ENCODE measurements at places on chromosomes 4 and X.

DNA sequence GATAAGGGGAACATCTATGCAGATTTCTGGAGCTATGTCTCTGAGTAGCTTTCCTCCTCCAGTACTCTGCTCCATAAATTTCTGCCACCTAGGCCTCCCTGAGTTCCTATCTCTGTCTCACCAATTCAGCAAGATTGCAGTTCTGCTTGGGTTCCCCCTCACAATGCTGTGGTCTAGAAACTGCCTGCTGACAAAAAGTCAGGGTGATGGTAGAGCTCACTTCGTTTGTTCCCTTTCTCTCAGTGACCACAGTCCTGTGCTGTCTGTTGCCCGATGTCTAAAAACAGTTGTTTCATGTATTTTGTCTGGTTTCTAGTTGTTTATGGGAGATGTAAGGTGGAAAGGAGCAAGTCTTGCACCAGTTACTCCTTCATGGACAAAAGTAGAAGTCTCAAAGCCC lies 41.1 kb downstream of the AMMECR1 start:
- DNase-seq = no peak

- DNase-seq = no peak
These were observed 907 bp upstream of the ATP10D start for GRCh38 chr4:47484168-47484567.

DNA sequence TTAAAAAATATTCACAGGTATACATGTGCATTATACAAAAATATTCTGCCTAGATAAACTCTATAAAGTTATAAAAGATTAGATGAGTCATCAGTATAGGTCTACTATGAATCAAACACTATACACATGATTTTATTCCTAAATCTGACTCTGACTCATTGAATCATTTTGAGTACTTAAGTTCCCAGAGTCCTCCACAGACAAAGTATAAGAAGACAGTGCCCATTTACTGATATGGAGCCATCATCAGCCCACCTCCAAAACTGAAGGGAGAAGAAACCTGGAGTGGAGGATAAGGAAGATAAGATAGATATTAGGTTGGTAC lies 28.7 kb upstream of the ANTXR2 start:
- DNase-seq = no peak

- no peak for DNase-seq
These were observed 89.9 kb downstream of the EFHC2 start for GRCh38 chrX:44253575-44253942.

- no peak for DNase-seq
These were observed 13.0 kb upstream of the IRAK1 start for GRCh38 chrX:154032653-154033052.

- DNase-seq = no peak
These were observed 1156.4 kb upstream of the AGA start for GRCh38 chr4:178598672-178599071.

DNA sequence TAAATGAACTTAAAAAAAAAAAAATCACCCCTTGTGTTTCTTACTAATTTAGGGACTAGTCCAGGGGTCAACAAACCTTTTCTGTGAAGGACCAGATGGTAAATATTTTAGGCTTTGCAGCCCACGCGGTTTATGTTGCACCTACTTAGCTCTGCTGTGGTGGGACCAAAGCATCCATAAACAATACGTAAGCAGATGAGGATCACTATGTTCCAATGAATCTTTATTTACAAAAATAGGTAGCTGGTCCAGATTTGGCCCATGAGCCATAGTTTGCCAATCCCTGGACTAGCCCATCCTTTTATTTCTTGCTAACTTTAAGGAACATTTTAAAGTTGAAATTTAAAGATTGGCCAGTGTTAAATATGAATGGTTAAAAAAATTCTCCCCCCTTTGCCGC lies 95.3 kb downstream of the AFF1 start:
- DNase-seq = no peak

DNA sequence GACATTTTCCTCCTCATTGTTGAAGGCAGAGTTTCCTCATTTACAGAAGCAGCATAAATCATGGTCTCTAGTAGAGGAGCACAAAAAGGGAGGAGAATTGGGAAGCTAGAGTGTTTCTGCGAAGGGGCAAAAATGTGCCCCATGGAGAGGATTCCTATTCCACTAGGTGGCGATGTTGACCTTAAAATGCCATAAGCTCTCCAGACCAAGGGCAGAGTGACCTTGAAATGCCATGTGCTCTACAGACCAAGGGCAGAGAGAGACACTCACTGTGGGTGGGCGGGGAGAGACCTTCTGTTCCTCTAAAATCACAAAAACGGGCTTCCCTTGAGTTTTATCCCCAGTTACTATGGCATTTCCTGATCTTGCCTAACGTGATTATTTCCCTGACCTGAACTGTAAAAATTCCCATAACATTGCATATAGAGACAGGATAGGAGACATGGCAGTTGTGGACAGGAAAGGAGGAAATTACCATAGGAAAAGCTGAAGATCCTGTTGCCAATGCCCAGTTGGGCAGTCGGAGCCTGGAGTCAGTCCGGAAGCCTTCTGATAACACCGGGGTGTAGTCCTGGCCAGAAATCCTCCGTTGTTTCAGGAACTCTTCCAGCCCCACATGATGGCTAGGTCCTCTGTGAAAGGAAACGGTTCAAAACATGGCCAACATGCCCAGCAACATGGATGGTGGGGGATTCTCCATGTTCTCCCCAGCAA lies 567.7 kb downstream of the MAGEB5 start:
- DNase-seq = no peak

- no peak for DNase-seq
These were observed 29.6 kb upstream of the CHRNA9 start for GRCh38 chr4:40305328-40306170.

DNA sequence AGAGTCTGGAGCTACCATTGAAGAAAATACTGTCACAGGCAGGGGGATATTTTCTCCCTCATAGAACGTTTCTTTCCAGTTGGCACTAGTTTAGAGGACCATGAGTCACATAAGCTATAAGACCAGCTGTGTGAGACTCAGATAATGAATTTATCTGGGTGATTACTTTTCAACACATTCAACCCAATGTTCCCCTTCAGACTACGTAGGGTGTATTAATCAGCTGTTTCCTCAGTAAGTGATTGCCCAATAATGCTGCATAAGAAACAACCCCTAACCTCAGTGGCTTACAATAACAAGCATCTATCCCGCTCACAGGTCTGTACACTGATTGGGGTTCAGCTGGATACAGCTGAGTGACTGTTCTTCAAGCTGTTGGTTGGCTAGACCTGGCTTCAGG lies 38.1 kb downstream of the CBLL2 start:
- DNase-seq = no peak

DNA sequence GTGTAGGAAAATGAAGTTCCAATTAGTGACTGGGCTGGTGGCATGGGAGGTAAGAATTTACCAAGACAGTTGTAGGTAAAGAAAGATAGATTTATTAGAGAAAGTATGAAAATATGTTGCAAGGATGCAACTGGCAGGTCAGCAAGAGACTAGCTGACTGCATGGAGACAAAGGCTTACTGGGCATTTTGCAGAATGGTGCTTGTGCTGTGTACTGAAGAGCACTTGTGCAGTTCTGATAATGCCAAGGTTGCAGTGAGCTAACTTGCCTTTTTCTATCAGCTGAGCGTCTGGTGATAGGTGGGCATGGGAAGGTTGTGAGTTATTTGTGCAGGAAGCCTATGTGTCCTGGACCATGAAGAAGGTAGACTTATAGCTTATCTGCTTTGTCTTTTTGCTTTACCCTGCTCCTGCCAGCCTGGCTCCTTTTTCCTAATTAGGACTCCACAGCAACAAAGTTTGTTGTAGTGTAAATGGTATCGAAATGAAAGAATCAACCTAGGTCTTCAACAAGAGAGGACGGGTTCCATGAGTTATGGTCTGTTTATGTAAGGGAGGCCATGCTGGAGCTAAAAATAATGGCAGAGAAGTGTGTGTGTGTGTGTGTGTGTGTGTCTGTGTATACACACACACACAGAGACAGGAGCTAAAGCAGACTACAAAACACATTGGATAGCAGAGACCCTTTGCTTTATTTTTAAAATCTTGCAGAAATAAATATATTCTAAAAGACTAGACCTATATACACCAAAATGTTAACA lies 15.0 kb downstream of the BST1 start:
- DNase-seq = no peak

DNA sequence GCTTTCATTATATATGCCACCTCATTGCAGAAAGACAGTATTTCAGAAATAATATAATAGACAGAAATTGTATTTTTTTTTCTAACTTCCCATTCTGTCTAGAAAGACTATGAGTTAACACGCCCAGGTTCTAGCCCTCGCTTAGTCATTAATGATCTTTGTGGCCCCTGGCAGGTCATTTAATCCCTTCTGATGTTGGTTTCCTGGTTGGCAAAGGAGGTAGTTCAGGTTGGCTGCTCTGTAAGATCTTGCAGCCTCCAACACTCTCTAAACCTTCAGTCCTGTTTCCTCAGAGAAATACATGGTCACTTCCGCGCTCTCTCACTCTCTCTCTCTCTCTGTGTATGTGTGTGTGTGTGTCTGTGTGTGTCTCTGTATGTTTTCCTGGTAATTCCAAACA lies 156.3 kb upstream of the NOCT start:
- no peak for DNase-seq

- no peak for DNase-seq
These were observed 64.5 kb downstream of the CENPC start for GRCh38 chr4:67480810-67481209.

DNA sequence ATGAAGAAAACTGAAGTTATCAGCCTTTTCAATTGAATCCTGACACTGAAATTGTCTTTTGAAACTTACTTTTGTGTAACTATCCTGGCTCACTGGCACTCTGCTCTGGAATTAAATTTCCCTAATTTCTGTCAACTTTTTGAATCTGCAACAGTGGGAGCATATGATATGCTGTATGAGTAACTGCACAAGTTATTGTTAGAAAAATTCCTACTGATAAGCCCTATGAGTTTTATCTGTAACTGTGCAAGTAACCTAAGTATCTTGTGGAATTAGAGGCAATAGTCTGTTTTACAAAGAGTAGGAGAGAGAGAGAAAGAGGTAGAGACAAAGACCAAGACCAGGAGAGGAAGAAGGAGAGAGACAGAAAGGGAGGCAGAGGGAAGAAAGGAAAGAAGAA lies 9.2 kb upstream of the HPGD start:
- no peak for DNase-seq

DNA sequence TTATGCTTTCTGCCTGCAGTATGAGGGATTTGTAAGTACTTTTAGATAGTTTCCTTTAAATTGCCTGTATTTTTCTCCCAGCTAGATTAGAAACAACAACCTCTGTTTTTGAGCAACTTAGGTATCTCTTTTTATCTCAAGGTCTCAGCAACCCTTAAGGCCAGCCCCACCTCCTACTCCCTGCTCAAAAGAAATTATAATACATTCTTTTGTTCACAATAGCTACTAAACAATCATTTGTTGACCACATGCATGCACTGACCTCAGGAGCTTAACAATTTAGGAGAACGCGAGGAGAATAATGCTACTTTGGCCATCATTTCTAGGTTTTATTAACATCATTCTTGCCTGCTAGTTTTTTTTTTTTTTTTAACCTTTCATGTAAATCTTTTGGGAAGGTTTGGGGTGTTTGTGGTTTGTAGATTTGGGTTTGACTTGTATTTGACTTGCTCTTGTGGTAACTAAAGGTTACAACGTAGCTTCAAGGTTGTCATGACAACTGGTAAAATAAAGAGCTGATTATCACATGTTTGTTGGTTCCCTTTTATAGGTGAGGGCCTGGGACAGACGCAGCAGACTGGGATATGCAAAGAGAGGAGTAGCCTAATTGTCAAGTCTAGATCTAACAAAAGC lies 145.4 kb upstream of the PLAC1 start:
- no peak for DNase-seq

DNA sequence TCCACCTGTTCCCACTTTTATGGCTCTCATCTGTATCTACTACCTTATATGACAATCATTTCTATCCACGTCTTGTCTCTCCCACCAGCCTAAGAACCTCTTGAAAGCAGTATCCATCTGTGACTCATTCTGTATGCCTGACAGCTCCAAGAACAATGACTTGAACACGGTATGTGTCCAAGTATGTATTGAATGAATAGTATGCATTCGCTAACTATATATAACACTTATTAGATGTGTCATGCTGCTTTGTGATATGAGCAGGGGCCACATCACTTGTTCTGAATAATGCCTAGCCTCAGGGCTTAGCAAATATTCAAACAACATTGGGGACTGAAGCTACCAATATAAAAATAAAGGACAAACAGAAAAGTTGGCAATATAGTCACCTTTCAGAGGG lies 4.9 kb downstream of the OPHN1 start:
- DNase-seq = no peak

All from stimulated activated CD8-positive, alpha-beta memory T cell treated with anti-CD3 and anti-CD28 coated beads, Interleukin-15, amount 100 ng/mL, for 4 hours (primary cell).